A549 treated with DMSO at 1 μM for 4 hours (cell line): ENCODE measurements at places on chromosomes 2 and 18. TPM values are rescaled to one million over a fixed set of nuclear protein-coding genes. Genes with fewer than 3 reads are reported as not detected.

Gene IL36G
- total RNA-seq: not detected in 5 replicates

Gene GNAL
- total RNA-seq: 6.7 to 7.8 TPM (median 6.8 TPM) in 5 replicates

Gene PLCL1
- total RNA-seq: 0.07 TPM in 1 of 5 replicates, not detected in the others

Gene DSC1
- total RNA-seq: not detected in 5 replicates

Gene PDCD1
- total RNA-seq: not detected in 5 replicates

Gene KIAA2012
- not detected in 5 replicates for total RNA-seq

Gene LANCL1
- total RNA-seq: 20.5 to 32.0 TPM (median 29.3 TPM) in 5 replicates

Gene DNAJC5G
- not detected in 5 replicates for total RNA-seq

Gene PRR30
- not detected in 5 replicates for total RNA-seq

Gene ACMSD
- not detected in 5 replicates for total RNA-seq

Gene NOSTRIN
- 1.4 to 2.2 TPM (median 1.9 TPM) in 5 replicates for total RNA-seq

Gene CHMP3
- total RNA-seq: 120 to 131 TPM (median 131 TPM) in 5 replicates

Gene SMCHD1
- total RNA-seq: 14.4 to 19.8 TPM (median 18.4 TPM) in 5 replicates

Gene DCC
- not detected in 5 replicates for total RNA-seq

Gene RAMP1
- not detected in 5 replicates for total RNA-seq

Gene CSRNP3
- not detected in 5 replicates for total RNA-seq

Gene DTNA
- 0.06 to 0.32 TPM (median 0.17 TPM) in 5 replicates for total RNA-seq

Gene CD8B
- total RNA-seq: not detected in 5 replicates

Gene WNT6
- total RNA-seq: 0.05 to 0.15 TPM (median 0.10 TPM) in 4 of 5 replicates, not detected in the other

Gene TSGA10
- 1.5 to 7.1 TPM (median 4.2 TPM) in 5 replicates for total RNA-seq

Gene PDE11A
- total RNA-seq: 0.21 to 0.99 TPM (median 0.40 TPM) in 5 replicates

Gene CFAP53
- 0.27 to 0.50 TPM (median 0.33 TPM) in 5 replicates for total RNA-seq

Gene APOB
- not detected in 5 replicates for total RNA-seq

Gene HOXD11
- 6.6 to 9.7 TPM (median 8.2 TPM) in 5 replicates for total RNA-seq

Gene MOGAT1
- total RNA-seq: not detected in 5 replicates

Gene ZSWIM2
- not detected in 5 replicates for total RNA-seq

Gene CYTIP
- not detected in 5 replicates for total RNA-seq

Gene ICA1L
- 1.5 to 2.4 TPM (median 1.9 TPM) in 5 replicates for total RNA-seq

Gene CASP10
- total RNA-seq: 1.8 to 2.7 TPM (median 2.5 TPM) in 5 replicates

Gene MALL
- 149 to 172 TPM (median 158 TPM) in 5 replicates for total RNA-seq

Gene NCK2
- total RNA-seq: 19.8 to 26.6 TPM (median 24.1 TPM) in 5 replicates

Gene HOXD4
- total RNA-seq: 0.22 to 0.55 TPM (median 0.36 TPM) in 5 replicates

Gene GYPC
- total RNA-seq: not detected in 5 replicates

Gene FBXO41
- total RNA-seq: 4.4 to 6.1 TPM (median 5.3 TPM) in 5 replicates

Gene PTPN18
- 24.9 to 32.1 TPM (median 29.4 TPM) in 5 replicates for total RNA-seq

Gene HOXD12
- total RNA-seq: not detected in 5 replicates

Gene FAM98A
- total RNA-seq: 68.5 to 117 TPM (median 75.8 TPM) in 5 replicates

Gene MYO5B
- total RNA-seq: 12.4 to 14.9 TPM (median 13.0 TPM) in 5 replicates

Gene RFX8
- not detected in 5 replicates for total RNA-seq

Gene FNDC4
- total RNA-seq: 3.3 to 5.0 TPM (median 4.2 TPM) in 5 replicates

Gene ANKRD53
- total RNA-seq: 0.06 to 0.34 TPM (median 0.07 TPM) in 3 of 5 replicates, not detected in the others

Gene COBLL1
- 3.1 to 5.1 TPM (median 4.1 TPM) in 5 replicates for total RNA-seq

Gene EHBP1
- total RNA-seq: 48.9 to 72.7 TPM (median 64.7 TPM) in 5 replicates

Gene GPR45
- total RNA-seq: not detected in 5 replicates

Gene SPATA3
- total RNA-seq: not detected in 5 replicates

Gene ATP8B1
- 9.9 to 13.9 TPM (median 10.6 TPM) in 5 replicates for total RNA-seq

Gene CNGA3
- 0.03 TPM in 1 of 5 replicates, not detected in the others for total RNA-seq
